SW480 (cell line): ENCODE measurements at places on chromosomes 2 and 18.

DNA sequence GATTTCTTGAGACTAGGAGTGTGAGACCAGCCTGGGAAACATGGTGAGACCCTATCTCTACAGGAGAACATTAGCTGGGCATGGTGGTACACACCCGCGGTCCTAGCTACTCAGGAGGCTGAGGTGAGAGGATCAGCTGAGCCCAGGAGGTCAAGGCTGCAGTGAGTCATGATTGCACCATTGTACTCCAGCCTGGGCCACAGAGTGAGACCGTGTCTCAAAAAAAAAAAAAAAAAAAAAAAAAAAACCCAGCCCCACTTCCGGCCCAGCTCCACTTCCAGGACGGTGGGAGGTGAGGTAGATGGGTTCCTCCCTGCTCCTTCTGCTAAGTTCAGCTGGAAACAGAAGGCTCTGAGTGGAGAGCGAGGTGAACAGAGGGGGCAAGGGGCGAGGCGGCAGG, 41.4 kb upstream of the NFATC1 start:
- DNase-seq, result no peak

GRCh38 chr18:63970809-63971205, 926 bp downstream of the SERPINB8 start:
- DNase-seq, result peak; percentile 49

DNA sequence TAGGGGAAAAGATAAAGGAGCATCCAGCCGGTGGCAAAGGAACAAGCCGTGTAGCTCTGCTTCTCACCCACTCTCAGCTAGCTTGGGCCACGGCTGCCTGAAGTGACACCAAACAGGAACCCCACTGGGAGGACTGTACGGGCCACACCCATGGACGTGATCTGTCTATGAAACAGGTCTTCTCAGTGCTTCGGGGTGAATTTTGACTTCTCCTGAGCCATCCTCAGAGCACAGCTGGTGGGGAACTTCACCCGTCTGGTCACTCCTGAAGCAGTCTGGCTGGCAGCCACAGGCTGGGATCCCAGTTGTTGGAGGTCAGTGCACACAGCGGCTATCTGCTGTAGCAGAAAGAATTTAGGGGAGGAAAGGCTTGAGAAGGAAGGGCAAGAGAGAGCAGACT, 223.8 kb downstream of the FAM210A start:
- no peak for DNase-seq

- DNase-seq, result peak; percentile 77
Observed at GRCh38 chr18:3653851-3654441, 204.0 kb downstream of the TGIF1 start.

DNA sequence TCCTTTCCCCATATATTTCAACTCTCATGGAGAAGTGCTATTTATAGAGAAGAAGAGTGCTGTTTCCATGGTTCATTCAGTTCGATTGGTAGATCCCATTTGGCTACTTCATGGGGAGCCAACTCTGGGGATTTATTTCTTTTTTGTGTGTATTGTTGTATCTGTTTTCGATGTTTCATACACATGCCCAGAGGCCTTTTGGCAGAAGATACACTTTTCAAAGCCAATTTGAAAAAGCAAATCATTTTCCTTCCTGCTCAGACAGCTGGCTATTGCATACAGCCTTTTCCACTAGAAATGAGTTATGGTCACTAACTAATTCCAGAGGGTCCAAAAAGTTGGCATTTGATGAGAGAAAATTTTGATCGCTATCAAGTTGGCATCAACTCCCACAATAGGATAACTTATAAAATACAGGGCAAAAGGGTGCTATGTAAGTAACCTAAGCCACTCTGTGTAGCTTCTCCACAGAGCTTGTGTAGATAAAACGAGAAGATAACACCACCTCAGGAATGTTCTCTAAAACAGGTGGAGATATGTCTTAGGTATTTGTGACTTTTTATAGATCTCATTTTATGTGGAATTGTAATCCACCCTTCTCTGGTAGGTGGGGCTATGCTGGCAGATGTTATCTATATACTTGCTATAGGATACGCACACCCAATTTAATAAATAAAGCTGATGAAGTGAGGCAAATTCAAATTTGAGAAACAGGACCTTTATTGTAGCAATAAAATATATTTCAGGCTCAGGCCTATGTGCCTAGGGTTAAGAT, 798.5 kb downstream of the SATB2 start:
- DNase-seq, result no peak

DNA sequence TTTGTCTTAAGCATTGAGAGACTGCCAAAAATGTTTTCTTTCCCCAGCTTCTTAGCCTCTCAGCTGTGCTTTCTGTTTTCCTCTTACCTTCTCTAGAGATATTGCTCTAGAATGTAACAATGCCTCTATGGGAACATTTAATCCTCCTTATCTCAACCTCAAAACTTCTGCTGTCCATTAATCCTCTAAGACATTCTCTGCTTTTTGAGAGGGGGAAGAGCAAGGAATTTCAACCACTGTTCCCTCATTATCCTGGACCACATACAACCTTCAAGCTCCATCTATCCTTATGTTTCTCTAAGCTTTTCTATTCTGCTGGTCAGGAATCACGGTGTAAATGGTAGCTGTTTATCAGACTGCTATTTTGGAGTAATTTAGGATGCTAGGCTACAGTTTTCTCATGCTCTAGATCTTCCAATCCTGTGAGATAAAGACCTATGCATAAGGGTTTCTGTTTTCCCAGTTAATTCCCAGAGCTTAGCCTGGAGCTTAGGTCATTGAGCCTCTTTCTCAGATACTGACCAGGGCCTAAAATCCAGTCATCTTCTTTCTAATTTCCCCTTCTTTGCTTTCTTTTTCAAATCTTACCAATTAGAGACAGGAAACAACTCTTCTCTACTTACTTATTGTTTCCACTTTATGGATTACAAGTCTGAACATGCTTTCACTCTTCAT, 282.0 kb downstream of the CALCRL start:
- no peak for DNase-seq

DNA sequence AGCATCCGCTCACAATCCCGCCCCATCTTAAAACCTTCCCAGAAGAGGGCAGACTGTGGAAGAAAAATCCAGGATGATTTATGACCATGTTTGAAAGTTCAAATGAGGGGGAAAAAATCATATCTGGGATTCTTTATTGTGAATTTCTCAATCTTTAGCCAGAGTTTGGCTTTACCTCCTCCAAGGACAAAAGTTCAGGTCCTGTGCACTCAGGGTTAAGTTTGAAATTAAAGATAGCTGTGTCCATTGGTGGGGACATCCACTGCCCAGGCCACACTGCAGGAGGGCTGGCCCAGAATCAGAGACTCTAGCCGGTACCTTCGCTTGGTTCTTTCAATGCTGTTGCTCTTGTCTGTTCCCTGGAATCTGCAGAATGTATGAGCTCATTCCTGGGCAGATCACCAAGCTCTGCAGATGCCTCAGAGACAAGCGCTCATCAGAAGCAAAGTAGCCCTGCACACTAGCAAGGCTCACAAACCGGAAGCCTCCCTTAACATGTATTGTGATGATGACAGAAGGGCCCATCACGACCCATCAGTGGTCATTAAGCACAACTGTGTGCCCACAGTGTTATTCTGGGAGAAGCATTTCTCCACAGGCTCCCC, 375.3 kb upstream of the KLHL29 start:
- DNase-seq, result no peak

DNA sequence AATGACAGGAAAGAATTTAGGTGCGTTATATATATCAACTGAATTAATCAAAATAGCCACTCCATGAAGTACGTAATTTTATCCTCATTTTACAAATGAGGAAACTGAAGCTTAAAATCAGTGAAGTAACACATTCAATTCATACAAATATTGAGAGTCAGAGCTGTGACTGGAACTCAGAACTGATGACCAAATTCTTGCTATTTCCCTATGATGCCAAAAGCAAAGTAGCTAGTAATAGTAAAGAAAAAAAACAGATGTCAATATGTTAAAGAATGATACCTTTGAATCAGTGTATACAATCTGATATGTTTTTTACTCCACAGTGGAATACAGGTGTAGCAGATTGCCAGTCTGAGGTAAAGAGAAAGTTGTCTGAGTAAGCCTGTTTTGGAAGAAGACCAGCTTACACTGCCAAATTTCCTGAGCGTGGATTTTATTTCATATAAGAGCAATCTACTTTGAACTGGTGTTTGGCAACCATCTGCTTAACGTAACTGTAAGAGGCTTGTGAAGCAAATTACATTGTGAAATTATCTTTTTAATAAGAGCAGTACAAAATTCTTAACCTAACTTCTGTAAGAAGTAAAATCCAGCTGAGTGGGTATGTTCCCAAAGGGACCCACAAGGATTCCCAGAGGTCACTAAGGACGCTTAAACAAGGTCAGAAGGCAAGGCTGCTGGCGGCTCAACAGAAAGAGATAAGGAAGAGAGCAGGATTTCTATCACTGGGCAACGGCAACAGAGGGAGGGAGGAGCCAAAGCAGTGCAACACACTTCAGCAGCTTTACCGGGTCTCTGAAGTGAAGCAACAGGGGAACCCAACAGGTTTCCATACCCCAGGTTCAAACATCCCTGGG, 85.6 kb downstream of the IKZF2 start:
- DNase-seq, result no peak

DNA sequence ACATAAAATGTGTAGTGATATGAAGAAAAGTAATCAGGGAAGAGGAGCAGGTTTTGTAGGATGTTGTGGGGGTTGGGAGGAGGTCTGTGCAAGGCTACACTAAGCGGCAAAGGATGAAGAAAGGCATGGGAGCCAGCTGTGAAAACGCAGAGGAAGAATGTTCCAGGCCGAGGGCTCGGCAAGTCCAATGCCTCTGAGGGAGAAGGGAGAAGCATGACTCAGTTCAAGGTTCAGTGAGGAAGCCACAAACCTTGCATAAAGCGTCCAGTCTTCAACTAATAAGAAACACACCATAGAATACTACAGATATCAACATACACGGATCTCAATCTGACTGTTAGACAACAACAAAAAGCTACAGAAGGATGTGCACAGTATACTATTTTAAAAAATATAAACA, 16.2 kb downstream of the EPB41L3 start:
- DNase-seq, result no peak

- no peak for DNase-seq
Observed at GRCh38 chr18:60865801-60866200, 467.4 kb upstream of the CDH20 start.

DNA sequence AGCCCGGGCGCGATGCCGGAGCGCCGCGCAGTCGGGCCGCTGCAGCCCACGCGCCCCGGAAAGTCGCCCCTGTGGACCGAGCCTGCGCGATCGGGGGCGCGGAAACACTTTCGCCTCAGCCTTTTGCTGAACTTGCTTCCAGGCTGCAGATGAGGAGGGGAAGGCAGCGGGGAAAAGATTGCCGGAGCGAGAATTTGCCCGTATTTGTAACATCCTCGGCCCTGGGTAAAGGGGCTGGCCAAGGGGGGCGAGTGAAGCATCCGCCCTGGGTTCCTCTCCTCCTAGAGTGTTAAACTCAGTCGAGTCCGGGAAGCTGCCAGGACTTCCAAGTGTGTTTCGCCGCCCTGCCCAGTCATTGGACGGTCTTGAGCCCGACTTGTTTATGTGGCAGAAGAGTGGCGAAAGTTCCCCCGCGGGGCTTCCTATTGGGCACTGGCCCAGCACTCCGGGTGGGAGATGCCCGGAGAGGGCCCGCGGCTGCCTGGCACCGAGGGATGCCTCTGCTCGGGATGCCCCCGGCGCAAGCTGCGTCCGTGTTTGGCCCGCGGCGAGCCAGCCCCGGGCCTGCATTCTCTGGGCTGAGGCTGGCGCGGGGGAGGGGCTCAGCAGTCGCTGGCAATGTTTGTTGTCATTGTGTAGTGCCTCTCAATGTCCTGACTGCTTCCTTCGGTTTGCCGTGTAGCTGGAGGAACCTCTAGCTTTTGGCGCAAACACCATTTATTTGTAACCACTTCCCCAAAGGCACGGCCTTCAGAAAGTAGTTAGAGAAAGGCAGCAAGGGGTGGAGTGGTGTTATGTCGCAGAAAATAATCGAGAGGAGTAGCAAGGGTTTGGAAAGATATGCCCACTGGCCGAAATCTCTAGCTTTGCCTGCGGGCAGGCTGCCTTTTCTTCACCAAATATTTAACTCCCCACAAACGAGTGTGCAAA, 1.1 kb downstream of the CYBRD1 start:
- peak; percentile 71 for DNase-seq
